ENCODE measurements at places on chromosomes 4 and X.

- DNase-seq = no peak
Observed at GRCh38 chr4:109207061-109207460, 95.4 kb downstream of the COL25A1 start.

DNA sequence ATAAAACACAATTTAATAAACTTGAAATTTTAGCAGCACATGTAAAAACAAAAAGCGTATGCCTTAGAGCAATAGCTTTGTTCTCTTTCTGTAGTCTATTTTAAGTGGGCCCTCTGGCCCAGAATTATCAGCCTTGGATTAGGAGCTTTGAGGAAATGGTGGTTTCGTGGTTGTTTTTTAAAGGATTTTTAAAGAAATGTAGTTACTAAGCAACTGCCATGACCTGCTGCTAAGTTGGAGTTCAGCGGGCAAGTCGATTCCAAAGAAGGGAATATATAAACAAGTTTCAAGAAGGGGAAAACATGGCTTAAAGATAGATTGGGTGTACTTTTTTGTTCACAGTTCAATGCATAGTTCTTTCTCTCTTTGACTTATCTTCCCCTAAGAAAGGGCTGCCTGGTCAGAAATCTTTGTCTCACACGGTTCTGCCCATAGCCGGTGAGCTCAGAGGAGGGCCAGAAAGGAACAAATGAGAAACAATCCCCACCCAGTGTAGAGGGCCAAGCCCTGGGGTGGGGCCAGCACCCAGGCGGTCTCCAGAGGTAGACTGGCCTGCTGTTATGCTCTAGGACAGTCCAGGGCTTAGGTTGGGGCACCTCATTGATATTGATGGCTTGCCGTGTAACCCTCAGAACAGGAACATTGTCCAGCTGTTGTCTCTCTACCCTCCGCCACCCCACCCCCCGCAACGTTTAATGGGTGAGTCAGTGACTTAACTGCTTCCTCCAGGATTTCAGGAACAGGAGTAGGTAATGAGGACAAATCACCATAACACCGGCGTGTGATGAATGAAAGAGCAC, 32.5 kb downstream of the DLG3 start:
- no peak for DNase-seq

GRCh38 chr4:104749062-104749461, 254.4 kb upstream of the CXXC4 start:
- DNase-seq = no peak

GRCh38 chrX:40552768-40553167, 28.0 kb upstream of the ATP6AP2 start:
- DNase-seq = no peak

- no peak for DNase-seq
Observed at GRCh38 chr4:56658528-56658927, 22.6 kb downstream of the HOPX start.

DNA sequence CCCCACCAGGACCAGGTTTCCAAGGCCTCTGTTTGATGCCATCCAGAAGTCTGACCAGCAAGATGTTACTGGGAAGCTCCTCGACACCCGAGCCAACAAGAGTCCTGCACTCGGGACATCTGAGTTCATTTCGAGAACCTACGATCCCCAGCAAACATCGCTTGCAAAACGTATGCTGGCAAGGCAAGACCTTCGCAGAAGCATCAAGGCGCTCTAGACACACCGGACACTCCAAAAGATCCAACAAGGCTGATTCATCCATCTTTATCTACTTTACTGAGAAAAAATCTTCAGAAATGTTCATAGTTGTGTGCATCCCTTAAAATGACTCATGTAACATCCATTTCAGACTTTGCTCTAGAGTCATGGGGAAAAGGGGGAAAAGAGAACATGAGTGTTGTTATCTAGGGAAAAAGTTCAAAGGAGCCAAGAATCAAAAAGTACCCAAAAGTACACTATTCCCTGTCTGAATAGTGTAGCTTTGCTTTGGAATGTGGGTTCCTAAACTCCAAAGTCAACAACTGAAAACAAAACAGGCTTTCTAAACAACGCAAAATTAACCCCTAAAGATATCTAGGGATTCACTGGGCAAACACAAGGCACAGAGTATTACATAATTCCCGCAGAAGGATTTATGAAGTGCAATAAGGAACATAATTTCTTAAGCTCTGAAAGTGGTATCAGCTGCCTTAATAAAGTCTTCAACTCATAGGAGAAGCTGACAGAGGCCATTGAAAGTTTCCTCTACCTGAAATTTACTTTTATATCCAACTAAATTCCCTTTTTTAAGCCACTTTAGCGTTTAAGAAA, 1.6 kb downstream of the SH3RF1 start:
- DNase-seq = no peak

GRCh38 chr4:78720204-78720603, 55.9 kb upstream of the BMP2K start:
- DNase-seq = no peak

DNA sequence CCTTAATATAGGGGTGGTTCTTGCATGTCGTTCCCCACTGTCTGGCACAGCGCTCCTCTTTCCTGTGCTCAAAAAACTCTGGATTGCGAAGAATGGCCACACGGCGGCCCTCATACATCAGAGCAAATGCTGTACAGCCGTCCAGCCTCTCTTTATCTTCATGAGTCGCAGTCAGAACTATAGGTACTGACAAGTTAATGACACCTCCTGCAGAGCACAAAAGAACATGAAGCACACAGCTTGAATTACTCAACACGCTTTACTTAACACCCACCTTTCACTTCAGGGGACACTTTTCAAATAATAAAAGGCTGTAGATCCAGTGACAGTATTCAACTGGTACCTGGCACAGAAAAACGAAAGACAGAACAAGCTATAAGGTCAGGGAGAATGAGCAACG, 65.3 kb downstream of the PAPSS1 start:
- DNase-seq = no peak

- DNase-seq = no peak
Observed at GRCh38 chr4:2275546-2276251, 13.8 kb upstream of the MXD4 start.

DNA sequence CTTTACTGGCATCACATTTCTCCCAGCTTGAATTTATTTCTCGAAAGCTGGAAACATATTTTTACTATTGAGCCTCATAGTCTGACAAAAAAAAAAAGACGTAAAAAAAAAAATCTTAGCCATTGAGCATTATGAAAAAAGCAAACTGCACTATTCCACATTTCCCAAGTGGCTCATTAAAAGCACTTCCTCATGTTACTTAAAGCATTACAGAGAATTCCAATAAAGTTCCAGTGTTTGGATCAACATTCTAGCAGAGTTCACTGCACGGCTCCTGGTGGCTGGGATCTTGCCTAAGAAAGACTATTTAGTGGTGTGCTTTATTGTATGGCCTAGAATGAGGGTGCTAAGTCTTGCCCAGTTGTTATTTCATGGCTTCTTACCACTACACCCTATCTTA, 476.2 kb downstream of the PPARGC1A start:
- no peak for DNase-seq

GRCh38 chrX:123755107-123755506, 22.3 kb upstream of the THOC2 start:
- no peak for DNase-seq

- DNase-seq = no peak
Observed at GRCh38 chrX:29617725-29618124, 597.6 kb upstream of the MAGEB2 start.

GRCh38 chrX:71292669-71293365, 8.7 kb upstream of the ITGB1BP2 start:
- no peak for DNase-seq
